Thymus (tissue), 14 donors: ENCODE measurements at places on chromosomes 11 and 22. TPM values are rescaled to one million over a fixed set of nuclear protein-coding genes. Genes with fewer than 3 reads are reported as not detected.

CD82 gene
- polyA plus RNA-seq, result 34.9 TPM

GRIA4 gene
- polyA plus RNA-seq, result 0.14 TPM

WNT7B gene
- polyA plus RNA-seq, result 0.96 TPM

OR51I1 gene
- polyA plus RNA-seq, result not detected

FREY1 gene
- polyA plus RNA-seq, result 0.62 TPM

MUC6 gene
- polyA plus RNA-seq, result 0.16 TPM

ARHGAP32 gene
- 3.5 TPM for polyA plus RNA-seq

OR56A3 gene
- not detected for polyA plus RNA-seq
